ENCODE measurements at places on chromosomes 12 and 14.

DNA sequence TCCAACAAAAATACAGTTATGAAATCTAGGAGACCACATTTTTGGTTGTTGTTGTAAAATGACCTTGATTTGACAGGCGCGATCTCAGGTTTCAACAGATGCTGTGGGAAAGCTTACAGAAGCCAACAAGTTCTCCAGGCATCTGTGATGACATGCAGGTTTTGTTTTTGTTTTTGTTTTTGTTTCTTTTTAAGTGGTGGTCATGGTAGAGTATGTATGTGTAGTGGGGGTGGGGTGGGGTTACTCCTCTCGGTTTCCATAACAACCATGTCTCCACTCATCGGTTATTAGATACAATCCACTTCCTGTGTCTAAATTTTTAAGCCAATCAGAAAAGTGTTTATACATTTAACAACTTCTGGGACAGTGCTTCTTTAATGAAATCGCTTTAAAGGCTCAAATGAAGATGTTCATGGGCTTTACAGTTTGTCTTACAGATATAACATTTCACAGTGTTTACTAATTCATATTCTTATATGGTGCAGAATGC, 199.9 kb upstream of the FOXN3 start:
- DNase-seq, result no peak

- DNase-seq, result no peak
Observed at GRCh38 chr12:124752437-124753227, 111.0 kb downstream of the SCARB1 start.

DNA sequence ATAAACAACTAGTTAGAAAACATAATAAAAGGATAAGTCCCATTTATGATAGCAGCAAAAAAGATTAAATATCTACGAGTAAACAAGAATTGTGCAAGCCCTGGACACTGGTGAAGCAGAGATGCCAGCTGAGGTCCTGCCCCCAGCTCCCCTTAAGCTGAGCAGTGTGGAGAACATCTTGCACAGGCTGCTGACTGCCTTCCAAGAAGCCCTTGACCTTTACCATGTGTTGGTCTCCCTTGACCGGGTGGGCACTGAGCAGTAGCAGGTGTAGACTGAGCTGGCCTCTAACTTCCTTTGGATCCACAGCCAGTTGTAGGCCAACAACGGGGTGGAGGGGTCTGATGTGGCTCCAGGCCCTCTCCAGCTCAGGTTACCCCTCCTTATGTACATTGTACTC, 47.7 kb upstream of the PAPLN start:
- DNase-seq, result no peak

- no peak for DNase-seq
Observed at GRCh38 chr14:65933400-65934069, 521.0 kb downstream of the FUT8 start.

GRCh38 chr14:67572608-67573007, 27.5 kb downstream of the PIGH start:
- DNase-seq, result no peak

GRCh38 chr12:90953956-90954421, 987 bp downstream of the CCER1 start:
- DNase-seq, result no peak

GRCh38 chr12:39426636-39427240, 16.2 kb downstream of the KIF21A start:
- no peak for DNase-seq

DNA sequence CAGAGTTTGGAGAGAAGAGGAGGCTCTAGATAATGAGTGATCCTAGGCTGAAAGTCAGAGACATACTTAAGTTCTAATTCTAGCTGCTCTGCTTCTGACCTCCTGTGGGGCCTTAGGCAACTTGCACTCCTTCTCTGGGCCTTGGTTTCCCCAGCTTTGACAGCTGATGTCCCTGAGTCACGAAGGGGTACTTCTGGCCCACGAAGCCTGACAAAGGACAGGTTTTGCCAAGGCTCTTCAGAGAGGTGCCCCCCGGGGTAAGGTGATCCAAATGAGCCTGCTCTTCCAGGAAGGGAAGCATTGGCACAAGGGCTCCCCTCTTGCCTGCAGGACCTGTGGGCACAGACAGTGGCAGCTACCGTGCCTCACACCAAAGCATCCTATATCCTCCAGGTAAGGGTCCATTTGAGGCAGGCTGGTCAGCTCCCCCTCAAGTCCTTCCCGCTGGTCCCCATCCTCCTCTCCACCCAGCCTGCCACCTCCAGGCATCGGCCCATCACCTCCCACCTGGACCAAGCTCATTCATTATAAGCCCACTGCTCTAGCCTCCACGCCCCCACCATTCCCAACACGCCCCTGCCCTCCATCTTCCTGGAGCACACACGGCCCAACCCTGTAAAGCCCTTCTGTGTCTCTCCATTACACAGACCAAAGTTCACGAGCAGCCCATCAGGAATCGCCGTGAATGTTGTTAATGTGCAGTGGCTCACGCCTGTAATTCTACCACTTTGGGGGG, 1.9 kb upstream of the PPP1R13B start:
- no peak for DNase-seq

GRCh38 chr14:65231286-65231980, 129.1 kb upstream of the MAX start:
- no peak for DNase-seq

GRCh38 chr12:113058553-113058952, 2.0 kb downstream of the DTX1 start:
- DNase-seq, result no peak

GRCh38 chr12:89162589-89163261, 189.6 kb downstream of the DUSP6 start:
- no peak for DNase-seq

DNA sequence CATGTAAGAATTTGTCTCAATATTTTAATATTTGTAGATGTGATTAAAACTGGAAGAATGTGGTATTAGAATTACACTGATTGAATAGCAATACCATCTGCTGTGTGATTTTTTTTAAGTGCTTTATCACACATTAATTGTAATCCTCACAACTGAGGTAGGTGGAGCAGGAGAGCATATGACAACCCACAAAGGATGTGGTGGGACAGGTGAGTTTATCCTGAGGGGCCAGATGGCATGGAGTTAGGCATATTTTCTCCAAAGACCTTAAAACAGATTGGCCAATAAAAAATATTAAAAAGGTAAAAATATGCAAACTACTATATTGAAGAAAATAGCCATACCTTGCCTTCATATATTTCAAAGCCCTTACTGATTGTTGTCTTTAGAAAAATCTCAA, 7.8 kb downstream of the LRRC10 start:
- DNase-seq, result no peak

DNA sequence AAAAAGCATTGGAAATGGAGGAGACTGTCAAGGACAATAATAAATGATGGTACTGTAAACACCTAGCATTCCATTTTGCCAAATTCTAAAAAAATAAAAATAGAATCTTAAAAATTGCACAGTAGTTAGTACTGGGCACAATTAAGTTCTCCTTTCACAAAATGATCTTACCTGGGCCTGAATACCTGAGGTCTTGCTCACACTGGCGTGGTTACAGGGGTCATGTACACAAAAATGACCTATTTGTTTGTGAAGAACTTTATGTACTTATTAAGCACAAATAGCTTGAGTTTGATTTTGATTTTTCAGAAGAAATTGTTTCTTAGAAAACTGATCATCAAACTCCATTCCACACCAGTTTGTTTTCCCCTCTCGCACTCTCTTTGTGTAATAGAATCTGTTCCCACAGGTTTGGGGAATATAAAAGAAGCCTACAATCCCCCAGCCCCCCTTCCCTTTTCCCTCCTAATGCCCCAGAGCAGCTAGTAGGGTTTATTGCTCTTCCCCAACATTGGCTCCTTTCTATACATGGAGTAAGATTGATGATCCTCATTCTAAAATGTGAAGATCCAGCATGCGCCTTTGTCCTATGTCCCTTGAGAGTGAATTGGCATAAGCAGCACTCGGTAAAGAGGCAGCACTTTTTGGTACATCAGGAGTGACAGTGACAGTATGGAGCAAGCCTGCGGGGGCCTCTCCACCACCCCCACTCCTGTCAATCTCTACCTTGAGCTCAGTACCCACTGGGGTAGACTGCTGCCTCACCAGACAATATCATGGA, 204.3 kb downstream of the ASCL1 start:
- DNase-seq, result no peak

GRCh38 chr12:84329938-84330337, 582.7 kb downstream of the SLC6A15 start:
- no peak for DNase-seq

DNA sequence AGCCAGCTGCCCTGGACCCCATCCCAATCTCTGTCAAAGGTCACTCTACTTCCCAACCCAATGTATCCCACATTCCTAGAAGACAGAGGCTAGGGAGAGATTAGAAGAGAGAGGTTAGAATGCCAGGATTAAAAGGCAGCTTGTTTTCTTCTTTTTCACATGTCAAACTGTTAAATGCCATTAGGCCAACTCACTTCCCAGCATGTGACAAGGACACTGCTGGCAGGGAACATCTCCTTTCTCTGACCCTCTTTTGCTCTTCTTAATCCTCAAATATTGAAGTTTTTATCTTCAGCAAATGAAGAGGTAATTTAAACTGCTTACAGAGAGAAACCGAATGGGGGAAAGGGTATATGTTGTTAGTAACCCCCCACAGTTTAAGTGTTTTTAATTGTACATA, 89.1 kb downstream of the BBS10 start:
- DNase-seq, result no peak

GRCh38 chr12:57539134-57539768, 7.7 kb downstream of the DCTN2 start:
- DNase-seq, result no peak

DNA sequence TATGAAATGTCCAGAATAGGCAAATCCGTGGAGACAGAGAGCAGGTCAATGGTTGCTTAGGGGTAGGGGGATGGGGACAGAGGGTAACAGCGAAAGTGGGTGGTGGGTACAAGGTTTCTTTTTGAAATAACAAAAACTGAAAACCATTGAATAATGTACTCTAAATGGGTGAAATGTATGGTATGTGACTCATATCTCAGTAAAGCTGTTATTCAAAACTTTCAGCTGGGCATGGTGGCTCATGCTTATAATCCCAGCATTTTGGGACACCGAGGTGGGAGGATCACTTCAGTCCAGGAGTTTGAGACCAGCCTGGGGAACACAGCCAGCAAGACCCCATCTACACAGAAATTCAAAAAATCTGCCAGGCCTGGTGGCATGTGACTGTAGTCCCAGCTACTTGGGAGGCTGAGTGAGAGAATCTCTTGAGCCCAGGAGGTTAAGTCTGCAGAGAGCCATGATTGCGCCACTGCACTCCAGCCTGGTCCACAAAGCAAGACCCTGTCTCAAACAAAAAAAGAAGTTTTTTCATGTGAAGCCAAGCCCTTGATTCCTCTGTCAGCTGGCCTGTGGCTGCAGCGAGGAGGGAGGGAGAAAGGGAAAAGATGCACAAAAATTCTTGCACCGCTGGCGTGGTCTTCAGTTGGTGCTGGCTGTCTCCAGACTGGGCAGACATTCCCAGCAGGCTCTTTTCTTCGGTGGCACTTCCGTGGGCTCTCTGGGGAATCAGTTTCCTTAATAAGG, 248.2 kb downstream of the SLC41A2 start:
- DNase-seq, result no peak

DNA sequence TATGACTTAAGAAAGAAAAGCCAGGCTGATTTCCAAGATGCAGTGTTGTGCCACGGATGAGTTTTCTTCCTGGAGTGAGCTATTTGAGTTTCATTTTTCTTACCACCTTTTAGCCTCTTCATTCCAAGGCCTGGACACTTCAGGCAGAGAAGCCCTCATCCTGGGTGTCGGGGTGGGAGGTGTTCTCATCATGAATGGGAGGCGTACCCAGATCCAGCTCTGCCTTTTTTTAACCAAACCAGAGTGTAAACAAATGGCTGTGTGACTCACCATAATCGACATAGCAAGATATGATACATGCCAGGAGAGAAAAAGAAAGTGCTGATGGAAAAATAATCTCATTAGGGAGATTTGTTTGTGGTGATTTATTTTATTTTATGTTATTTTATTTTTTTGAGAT, 79.9 kb downstream of the ARF6 start:
- no peak for DNase-seq

- no peak for DNase-seq
Observed at GRCh38 chr14:105664691-105665090, 138.3 kb downstream of the TMEM121 start.

DNA sequence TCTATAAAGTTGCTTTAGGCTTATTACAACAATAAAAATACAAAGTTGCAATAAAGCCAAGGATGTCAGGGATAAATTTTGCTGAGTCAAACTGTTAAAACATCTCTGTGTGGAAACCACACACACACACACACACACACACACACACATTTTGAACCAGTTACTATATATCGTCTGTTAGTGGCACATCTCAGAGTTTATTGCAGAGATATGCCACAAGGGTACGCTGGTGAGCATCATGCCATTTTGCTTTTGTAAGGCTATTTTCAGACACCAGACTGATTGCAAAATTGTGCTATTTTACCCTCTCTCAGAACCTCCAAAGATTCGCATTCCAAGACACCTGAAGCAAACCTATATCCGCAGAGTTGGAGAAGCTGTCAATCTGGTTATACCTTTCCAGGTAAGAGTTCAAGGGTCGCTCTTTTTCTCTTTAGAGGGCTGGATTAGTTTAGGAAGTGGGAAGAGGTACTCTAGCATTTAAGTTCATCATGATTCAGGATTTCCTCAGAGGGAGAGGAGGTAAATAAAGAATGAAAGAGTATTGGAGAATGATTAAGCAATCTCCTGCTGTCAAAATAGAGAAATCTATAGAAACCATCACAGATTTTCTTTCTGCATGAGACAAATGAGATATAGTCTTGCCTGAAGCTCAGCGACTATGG, 27.3 kb upstream of the CHPT1 start:
- DNase-seq, result no peak

GRCh38 chr12:49795654-49796105, 32.5 kb downstream of the NCKAP5L start:
- no peak for DNase-seq

DNA sequence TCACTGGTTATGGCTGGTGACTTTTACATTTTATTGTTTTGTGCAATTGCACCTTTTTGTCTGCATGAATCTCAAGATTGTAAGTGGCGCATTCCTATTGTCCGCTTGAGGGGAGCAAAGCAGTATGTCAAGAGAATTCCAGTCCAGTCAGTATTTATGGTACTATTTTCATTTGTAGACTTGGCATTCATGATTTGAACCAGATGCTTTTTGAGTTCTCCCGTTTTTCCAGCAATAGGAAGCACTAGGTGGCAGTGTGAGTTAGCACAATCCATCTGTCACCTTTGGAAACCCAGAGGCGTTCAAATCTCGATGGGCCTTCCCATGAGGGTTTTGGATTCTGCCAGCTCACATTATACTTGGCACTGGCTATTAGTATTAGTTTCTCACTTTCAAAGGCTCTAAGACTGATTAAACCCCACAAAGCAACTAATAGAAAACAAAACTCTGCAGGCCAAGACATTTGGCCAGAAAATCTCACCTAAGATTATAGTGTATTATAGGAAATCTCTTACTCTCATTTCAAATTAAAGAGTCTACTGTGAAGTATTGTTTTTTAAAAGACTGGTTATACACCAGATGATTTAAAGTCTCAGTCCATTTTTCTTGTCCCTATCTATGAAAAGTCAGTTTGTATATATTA, 2.2 kb downstream of the DACT1 start:
- DNase-seq, result no peak

All from stimulated activated CD8-positive, alpha-beta memory T cell treated with anti-CD3 and anti-CD28 coated beads, Interleukin-4, amount 100 ng/mL, for 1 hour (primary cell).